ENCODE measurements at places on chromosomes 13 and 19.
A peak's percentile ranks its signal among the peaks of the same experiment; 100 is the strongest.

GRCh38 chr13:23828086-23828485 lies 61.1 kb downstream of the MIPEP start:
- no peak for DNase-seq

DNA sequence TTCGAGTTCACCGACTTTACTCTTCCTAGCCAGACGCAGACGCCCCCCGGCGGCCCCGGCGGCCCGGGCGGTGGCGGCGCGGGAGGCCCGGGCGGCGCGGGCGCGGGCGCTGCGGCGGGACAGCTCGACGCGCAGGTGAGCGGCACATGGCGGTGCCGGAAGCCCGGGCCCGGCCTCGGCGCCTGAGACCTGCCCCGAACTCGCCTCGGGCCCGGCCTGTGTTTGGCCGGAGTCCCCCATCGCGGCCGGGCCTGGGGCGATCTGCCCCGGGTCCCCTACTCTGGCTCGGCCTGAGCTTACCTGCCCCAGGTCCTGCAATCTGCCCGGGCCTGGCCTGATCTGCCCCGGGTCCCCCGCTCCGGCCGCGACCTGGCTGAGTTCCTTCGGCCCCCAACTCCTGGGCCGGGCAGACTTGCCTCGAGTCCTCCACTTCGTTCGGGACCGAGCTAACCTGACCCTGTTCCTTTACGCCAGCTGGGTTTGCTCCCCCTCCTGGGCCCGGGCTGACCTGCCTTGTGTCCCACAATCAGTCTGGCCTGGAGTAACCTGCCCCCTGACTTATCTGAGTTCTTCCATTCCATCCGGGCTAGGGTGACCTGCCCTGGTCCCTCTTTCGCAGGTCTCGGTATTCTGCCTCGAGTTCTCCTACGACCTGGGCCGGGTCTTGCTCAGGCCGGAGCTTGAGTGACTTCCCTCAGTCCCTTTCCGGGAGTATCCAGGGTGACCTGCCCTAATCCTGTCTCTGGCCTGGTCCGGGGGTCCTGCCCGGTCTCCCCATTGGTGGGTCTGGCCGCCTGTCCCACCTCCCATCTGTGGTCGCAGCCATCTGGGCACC lies 764 bp downstream of the UPF1 start:
- DNase-seq: no peak

DNA sequence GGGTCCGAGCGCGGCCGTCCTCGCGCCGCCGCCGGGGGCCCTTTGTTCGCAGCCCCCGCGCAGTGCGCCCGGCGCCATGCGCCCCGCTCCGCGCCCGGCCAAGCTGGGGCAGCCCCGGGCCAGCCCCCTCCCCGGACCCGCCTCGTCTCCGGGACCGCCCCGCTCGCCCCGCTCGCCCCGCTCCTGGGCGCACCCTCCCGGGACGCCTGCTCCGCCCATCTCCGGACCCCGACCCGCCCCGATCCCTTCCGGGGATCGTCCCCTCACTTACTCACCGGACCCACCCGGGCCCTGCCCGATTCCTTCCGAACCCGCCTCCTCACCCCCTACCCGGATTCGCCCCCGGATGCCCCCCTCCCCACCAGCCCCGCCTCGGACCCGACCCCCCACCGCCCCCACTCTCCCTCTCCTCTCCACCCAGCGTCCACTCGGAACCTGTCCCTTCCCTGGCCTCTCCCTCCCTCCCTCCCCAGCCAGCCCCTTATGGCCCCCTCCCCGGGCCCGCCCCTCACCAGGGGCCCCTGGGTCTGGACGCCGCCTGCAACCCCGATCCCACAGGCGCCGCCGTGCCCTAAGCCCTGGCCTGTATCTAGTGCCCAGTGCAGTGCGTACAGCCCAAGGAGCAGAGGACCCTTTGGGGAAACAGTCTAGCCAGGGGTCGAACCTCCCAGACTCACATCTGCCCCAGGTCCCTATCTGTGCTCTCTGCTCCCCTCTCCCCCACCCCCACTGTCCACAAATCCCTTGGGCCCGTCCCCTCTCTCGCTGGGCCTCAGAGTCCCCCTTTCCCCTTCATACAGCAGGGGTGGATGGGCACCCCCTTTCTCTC lies at the start of gene CPAMD8:
Gene CPAMD8, minus strand, starts transcription at position 105 of the 829 bp plus-strand sequence. CDS start 168 bp downstream, outside the sequence.
- DNase-seq: no peak

DNA sequence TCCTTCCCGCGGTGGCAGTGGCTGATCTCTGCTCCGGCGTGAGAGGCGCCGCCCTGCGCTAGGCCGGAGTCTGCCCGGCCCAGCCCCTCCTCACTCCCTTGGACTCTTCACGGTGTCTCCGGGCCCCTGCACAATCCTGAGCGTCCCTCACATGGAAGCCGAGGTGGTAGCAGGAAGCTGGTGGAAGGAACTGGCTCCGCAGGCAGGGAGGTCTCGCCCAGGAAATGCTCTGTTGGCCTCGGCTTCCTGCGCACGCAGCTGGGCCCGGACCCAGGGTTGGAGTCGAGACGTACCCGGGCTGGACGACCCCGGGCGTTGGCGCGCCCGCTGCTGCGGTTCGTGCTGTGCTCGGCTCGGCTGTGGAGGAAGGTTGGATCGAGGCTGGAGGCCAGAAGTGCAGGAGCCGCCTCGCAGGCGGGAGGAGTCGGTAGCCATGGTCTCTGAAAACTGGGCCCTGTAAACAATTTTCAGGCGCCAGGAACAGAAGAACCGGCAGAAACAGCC lies 46.3 kb downstream of the ZNF724 start:
- no peak for DNase-seq

DNA sequence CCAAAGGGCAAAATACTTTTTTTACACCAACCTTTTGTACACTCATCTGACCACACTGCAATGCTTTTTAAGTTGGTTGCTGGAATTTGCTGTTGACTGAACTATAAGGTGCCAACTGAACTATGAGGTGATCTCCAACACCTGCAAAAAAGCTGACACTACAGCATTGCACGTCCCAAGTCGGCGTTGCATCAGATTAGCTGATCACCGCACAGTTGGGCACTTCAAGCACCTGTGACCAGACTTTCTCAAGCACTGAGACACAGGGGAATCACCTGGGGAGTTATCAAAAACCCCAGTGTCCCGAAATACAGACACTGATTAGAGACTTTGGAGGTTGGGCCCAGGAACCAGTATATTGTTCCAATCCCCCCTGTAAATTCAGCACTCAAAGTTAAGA lies 1.1 kb downstream of the NLRP11 start:
- DNase-seq: no peak

GRCh38 chr19:16283210-16284061 lies 41.2 kb upstream of the KLF2 start:
- DNase-seq: peak; percentile 46

DNA sequence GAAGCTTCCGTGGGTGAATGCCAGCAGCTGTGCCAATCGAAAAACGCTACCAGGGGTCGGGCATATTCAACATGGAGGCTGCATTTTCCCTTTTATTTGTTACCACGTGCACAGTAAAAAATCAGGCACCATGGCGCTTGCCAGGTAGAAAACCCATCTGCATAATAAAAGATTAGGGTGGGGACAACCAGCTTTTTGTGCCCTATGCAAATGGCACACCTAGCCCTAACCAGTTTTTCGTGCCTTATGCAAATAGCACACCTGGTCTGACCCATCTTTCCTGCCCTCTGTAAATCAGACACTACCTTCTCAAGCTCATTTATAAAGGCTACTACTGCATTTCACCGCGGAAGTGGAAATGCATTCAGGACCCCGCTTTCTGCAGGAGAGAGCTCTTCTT lies 62.1 kb upstream of the FREM2 start:
- DNase-seq: no peak

DNA sequence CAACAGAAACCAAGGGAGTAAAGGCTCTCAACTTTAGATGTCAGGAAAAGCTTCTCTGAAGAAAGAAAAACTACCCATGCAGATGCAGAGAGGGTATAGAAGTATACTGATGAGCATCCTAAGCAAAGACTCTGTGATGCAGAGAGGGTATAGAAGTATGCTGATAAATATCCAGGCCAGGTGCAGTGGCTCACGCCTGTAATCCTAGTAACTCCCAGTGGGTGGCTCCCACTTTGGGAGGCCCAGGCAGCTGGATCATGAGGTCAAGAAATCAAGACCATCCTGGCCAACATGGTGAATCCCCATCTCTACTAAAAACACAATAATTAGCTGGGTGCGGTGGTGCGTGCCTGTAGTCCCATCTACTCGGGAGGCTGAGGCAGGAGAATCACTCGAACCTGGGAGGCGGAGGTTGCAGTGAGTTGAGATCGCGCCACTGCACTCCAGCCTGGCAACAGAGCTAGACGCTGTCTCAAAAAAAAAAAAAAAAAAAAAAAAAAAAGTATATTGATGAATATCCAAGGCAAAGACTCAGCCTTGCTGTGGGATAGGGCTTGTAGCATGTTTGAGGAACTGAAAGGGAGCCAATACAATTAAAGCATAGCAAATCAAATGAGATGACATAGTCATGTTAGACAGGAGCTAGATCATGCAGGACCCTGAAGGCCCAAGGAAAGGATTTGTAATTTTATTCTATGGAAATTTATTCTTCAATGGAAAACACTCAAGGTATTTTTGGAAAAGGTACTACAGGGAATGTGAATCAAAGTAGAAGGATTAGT lies 14.9 kb downstream of the UBL3 start:
- no peak for DNase-seq

DNA sequence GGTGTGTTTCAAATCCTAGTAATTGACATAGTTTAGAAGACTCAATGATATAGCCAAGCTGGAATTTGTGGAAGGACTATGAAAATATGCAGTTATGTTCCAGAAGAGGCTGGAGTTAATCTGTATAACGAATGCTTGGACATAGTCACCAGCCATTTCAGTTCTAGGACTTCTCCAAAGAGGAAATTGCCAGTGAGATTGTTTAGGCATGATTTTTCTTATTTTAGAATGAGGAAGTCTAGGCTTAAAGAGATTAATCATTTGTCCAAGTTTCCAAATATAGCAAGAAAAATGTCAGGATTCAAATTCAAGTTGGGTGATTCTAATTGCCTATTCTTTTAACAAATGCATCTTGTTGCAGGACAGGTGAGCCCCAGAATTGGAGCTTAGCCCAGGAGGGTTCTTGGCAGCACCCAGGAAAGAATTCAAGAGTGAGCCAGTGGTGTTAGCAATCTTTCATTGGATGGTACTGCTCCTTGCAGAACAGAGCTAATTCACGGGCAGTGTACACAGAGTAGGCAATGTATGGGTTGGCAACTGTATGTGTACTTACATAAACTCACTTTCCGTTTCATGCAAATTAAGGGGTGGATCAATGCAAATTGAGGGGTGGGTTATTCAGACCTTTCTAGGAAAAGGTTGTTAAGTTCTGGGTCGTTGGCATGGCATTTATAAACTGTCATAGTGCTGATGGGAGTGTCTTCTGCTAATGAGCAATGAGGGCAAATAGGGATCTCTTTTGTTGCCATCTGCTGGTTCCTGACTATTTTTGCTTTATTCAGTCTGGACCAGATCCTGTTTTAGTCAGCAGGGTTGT lies 763.1 kb upstream of the SLITRK1 start:
- no peak for DNase-seq

DNA sequence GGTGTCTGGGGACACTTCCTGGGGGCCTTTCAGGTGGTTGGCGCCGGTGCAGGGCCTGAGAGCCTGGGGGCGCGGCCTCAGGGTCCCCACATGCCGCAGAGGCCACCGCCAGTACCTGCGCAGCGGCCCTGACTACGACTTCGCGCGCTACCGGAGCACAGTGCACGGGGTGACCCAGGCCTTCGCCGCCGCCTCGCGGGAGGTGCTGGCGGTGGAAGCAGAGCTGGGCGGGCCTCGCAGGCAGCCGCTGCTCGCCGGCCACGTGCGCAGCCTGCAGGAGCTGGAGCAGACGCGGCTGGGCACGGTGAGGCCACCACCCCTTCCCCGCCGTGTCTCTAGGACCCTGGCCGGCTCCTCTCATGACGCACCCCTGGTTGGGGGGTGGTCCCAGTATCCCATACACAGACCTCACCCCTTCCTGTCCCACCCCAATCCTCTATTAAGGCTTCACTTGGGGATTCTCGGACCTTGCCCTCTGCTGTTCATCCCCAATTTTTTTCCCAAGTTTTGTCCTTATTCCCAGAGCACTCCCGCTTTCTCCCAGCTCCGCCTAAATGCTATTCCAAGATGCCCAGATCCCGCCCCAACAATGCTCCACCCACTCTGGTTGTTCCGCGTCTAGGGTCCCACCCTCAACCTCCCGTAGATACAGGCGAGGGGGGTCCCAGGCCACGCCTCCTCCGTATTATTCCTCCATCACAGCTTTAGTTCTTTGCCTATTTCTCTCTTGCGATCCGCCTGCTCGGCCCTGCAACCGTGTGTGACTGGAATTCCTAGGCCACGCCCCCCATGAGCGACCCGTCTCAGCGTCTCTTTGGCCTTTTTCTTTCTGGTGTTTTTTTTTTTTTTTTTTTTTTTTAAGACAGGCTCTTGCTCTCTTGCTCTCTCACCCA lies 1.0 kb downstream of the REX1BD start:
- DNase-seq: no peak
